Kidney glomerular epithelial cell (primary cell): ENCODE measurements at places on chromosomes 11 and 22.
A peak's percentile ranks its signal among the peaks of the same experiment; 100 is the strongest.

- DNase-seq = peak; percentile 43
Measured at GRCh38 chr22:46542011-46542985, 4.9 kb upstream of the CELSR1 start.

- DNase-seq = no peak
Measured at GRCh38 chr11:21144531-21144930, 475.1 kb downstream of the NELL1 start.

DNA sequence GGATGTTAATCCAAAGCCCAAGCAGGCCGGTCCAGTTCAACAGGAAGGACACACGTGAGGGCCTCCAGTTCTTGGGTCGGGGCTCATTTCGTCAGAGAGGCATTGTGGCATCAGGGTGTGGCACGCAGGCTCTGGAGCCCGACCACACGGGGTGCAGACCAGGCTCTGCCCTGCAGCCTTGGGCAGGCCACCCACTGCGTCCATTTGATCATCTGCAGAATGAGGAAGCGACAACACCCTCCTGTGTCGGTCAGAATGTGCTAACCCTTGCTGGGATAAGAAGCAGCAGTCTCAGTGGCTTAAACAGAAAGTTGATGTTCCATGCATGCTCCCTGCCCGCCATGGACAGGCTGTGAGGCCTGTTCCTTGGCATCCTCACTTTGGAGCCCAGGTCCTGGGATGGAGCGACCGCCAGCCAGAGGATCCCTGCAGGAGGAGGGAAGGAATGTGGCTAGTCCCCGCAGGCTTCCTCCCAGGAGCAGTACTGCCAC is 10.8 kb downstream of the RIBC2 start:
- no peak for DNase-seq

DNA sequence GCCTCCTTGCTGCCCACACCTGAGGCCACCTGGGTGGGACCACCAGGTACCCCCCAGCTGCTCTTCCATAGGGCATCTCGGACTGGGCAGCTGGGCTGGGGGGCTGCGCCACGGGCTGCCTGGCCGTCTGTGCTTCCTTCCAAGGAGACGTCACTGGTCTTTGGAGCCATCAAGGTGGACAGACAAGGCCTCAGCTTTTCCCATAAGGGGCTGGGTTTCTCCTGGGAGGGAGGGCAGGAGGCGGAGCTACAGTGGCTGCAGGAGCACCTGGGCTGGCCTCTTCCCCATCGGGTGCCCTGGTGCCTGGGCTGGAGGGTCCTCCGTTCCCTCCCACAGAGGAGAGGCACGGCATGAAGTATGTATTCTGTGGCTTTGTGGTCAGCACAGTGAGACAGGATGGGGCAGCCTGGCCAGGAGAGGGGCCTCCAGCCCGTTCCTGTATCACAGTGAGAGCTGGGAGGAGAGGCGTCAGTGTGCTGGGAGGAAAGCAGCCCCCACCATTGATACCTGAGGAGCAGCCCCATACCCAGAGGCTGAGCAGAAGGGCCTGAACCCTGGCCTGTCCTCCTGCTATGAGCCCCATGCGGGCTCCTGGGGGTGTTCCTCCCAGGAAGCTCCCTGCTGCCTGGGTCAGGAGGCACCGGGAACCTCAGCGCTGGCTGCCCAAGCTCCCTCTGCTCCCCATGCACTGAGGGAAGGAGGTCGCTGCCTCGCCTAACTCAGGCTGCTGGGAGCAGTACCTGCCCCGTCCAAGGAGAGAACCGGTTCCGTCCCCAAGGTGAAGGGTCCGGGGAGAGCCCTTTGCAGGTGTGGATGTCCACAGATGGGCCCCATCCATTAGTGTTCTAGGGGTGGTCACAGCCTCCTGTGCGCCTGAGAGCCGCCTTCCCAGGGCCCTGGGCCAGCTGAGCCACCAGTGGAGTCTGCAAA is 1075.0 kb downstream of the BRD1 start:
- DNase-seq = no peak

DNA sequence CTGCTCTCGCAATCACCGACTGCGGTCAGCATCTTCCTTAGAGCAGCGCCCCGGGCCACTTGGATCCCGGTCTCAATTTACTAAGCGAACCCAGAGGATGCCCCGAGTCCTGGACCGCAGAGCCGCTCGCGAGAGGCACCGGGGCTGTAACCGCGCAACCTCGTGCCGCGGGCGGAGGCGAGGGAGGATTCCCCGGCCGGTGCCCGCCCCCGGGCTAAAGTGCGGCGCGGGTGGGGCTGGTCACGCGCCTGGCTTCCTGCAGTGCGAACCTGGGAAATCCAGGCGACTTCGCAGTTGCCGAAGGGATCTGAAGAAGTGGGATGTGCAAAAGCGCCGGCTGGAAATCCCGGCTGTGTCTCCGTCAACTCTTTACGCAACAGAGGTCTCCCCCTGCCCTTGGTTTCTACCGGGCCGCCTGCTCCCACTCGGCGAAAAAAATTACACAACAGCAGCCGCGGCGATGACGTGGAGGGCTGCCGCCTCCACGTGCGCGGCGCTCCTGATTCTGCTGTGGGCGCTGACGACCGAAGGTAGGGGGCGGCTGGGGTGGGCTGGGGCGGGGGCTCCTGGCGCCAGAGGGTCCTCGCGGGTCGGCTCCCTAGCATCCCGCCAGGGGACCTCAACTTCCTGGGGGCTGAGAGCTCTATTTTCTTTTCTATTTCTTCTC is at the start of gene NCR3LG1:
Gene NCR3LG1, plus strand, starts transcription at position 291 of the 667 bp plus-strand sequence. Its CDS starts 170 bp downstream, at position 461.
- DNase-seq = peak; percentile 28

DNA sequence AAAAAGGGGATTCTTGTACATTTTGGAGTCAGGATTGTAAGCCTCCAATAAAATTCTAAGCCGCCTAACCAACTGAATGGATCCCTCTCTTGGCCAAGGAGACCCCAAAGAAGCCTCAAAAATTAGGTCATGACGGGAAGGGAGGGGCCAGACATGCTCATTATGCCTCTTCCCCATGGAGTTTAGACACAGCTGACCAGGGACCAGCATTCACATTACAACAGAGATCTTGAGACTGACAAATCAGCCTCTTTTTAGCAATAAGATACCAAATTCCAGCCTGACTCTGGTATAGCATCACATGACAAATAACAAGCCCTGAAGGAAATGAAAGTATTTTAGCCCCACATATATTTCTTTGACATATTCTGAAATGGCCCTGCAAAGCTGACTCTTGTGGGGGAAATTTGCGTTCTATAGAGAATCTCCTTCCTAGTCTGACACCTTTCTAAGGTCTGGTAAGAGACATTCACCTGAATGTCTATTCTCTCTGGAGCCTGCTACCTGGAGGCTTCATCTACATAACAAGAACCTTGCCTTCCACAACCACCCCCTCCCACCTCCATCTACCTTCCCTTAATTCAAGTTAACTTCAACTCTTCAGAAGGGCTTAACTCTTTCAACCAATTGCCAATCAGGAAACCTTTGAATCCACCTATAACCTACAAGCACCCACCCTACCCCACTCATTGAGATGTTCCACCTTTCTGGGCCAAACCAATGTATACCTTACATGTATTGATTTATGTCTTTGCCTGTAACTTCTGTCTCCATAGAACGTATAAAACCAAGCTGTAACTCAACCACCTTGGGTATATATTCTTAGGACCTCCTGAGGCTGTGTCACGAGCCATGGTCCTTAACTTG is 10.3 kb downstream of the GAL start:
- no peak for DNase-seq

DNA sequence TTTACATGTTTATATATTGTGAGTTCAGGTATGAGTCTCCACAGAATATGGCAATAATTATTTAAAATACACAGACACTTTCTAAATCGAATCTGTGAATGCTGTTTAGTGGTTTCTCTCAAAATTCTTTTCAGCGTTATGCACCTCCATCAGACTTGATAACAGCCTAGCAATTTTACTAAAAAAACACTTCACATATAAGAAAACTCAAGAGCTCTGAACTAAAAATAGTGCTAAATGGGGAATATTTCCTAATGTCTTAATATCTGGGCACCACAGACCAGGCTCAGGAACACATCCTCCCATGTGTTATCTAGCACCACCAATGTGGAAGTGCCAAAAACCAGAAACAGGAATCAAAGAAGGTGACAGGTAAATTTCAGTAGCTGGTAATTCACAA is 47.9 kb downstream of the ARHGAP32 start:
- no peak for DNase-seq

- no peak for DNase-seq
Measured at GRCh38 chr11:46305295-46305694, 27.8 kb downstream of the CREB3L1 start.

DNA sequence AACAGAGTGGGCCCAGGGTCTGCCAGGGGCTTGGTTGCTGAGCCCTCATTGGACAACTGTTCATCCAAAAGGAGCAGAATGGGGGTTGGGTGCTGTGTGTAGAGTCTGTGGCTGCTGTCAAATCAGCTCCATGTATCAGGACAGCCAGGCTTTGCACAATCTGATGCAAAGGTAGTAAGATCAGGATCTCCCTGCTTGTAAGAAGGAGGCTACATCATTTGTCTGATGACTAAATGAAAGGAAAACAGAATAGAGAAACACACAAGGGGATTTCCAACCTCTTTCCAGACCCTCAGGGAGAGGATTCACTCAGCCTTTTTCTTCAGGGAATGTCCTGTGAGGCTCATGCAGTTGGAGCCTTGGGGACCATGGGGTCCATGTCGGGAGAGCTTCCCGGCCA is 7.2 kb downstream of the MICAL2 start:
- DNase-seq = peak; percentile 30

DNA sequence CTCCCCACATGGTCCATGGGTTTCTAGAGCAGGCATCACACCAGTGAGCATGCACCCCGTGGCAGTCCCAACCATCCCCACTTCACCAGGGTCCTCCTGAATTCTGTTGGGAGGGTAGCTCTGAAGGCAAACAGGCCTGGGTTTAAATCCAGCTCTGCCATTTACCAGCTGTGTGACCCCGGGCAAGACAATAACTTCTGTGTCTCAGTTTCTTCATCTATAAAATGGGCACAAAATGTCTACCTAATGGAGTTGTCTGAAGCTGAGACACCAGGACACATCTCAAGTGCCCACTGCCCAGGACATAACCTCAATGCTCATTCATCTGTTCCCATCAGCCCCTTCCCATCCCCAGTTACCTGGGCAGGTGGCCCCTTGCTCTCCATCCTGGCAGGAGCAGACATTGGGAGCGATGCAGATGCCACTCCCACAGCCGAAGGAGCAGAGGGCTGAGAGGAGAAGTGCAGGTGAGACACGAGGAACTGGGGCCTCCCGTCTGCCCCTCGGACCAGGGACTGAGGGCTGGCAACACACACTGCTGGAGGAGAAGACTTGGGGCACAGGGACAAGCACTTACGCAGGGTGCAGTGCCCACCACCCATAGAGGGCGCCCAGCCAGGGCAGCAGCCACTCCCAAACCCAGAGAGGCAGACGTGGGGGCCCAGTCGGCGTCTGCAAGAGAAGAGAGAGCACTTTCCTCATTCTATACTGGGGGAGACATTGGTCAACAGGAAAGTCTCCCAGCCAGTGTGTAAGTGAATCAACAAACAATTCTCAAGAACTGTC is 4.0 kb downstream of the VWCE start:
- DNase-seq = no peak

- DNase-seq = peak; percentile 79
Measured at GRCh38 chr22:35350539-35351503, 30.1 kb upstream of the HMOX1 start.

- DNase-seq = no peak
Measured at GRCh38 chr22:27771637-27772036, 29.9 kb downstream of the MN1 start.
